Femur (tissue), 1 donor: ENCODE measurements at places on chromosomes 13 and 19.
A peak's percentile ranks its signal among the peaks of the same experiment; 100 is the strongest.

DNA sequence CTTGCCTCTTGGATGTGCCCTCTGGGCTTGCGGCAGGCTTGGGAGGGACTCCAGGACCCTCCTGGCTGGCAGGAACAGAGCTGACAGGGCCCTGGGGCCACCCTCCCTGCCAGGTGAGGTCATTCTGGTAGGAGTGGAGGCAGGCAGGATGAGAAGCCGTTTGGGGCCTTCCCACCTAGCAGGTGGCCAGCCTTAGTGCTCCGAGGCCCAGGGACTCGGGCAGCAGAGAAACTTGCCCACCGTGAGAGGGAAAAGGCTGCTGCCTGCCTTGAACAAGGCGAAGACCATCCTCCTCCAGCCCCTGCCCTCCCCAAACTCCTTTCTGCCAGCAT, 8.5 kb downstream of the RFX1 start:
- no peak for DNase-seq

DNA sequence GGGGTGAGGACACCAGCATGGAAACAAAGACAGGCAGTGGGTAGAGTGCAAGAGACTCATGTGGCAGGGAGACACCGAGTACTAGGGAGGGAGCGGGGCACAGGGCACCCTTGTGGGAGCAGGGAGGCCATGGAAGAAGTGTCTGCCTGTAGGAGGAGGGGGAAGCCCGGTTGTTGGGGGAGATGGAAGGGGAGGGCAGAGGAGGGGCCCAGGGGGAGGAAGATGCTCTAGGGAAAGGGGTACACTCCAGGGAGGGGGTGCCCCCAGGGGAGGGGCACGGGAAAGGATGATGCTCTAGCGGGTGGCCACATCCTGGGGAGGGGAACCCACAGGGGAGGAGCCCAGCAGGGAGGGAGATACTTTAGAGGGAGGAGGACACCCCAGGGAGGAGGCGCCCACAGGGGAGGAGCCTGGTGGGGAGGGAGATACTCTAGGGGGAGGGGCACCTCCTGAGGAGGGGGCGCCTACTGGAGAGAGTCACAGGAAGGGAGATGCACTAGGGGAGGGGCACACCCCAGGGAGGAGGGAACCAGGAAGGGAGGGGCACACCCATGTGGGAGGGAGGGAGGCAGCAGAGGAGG, 24.9 kb downstream of the CPAMD8 start:
- peak; percentile 23 for DNase-seq

- DNase-seq = peak; percentile 33
Measured at GRCh38 chr19:12794196-12794941, 3.1 kb downstream of the JUNB start.

- DNase-seq = no peak
Measured at GRCh38 chr13:80508031-80508430, 167.1 kb upstream of the SPRY2 start.

DNA sequence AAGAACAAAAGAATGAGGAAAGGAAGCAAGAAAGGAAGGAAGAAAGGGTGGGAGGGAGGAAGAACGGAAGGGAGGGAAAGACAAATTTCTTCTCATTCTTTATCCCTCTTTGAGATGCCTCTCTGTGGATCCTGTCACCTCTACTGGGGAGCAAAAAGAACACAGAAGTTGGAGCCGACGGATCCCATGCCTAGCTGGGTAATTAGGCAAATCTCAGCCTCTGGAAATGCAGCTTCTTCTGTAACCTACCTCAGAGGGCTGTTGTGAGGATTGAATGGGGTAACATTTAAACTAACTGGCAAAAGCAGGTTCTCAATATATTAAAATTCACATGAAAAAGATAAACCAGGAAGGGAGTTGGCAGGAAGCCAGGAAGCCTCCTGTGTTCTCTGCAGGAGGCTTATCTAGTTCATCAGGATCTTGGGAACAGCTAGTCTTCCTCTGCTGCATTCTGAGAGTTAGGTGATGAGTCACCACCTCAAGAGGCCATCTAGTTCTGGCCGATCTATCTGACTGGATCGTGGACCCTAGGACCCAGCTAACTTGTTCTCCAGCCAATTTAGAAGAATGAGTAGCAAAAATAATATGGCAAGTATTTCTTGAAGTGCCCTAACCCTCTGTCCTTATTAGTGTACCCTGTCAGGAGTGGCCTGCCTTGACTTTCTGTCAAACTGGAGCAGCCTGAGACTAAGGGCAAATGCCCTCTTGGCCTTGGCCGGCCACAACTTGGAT, 15.2 kb upstream of the CPB2 start:
- DNase-seq = no peak

DNA sequence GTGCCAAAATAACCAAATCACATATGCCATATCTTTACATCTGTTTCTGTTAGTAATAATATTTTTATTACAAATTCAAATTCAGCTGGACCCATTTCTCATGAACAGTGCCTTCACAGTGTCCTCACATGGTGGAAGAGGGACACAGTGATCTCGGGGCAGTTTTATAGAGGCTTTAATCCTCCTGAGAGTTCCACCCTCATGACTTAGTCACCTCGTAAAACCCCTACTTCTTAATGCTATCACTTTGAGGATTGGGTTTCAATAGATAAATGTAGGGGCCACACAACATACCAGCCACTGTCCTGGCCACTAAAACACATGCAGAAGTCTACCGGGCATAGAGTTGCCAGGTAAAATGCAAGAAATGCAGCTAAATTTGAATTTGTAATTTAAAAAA, 201.5 kb downstream of the MYO16 start:
- DNase-seq = no peak

DNA sequence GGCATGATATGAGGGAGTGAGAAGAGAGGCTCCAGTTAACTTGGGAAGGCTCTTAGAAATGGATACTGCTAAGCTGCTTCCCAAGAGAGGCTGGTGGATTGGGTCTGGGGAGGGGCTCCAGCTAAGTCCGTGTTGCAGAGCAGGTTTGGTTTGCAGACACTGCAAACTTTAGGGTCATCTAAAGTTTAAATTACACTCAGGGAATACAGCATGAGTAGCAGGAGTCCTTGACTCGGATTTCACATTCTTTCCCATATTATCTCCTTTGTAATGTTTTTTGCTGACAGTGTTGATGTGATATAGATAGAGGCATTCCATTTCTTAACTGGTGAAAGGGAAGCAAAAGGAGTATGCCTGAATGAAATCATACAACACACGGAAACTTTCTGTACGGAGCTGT, 31.9 kb downstream of the SGCG start:
- peak; percentile 26 for DNase-seq

DNA sequence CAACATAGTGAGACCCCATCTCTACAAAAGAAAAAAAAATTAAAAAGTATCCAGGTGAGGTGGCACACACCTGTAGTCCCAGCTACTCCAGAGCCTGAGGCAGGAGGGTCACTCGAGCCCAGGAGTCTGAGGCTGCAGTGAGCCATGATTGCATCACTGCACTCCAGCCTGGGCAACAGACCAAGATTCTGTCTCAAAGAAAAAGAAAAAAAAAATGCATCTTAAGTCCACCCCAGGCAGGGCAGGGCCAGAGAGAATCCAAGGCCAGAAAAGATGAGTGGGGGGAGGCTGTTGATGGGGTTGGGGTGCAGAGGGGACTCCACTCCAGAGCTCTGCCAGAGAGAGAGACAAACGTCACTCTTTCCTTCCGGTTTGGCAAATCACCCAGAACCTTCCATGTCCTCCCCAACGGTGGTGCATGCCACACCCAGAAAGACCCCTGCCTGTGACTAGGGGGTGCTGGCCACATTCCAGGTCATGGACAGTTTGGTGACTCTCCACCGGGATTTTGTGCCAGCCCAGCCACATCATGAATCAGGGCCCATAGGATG, 431 bp downstream of the FUT3 start:
- DNase-seq = no peak

DNA sequence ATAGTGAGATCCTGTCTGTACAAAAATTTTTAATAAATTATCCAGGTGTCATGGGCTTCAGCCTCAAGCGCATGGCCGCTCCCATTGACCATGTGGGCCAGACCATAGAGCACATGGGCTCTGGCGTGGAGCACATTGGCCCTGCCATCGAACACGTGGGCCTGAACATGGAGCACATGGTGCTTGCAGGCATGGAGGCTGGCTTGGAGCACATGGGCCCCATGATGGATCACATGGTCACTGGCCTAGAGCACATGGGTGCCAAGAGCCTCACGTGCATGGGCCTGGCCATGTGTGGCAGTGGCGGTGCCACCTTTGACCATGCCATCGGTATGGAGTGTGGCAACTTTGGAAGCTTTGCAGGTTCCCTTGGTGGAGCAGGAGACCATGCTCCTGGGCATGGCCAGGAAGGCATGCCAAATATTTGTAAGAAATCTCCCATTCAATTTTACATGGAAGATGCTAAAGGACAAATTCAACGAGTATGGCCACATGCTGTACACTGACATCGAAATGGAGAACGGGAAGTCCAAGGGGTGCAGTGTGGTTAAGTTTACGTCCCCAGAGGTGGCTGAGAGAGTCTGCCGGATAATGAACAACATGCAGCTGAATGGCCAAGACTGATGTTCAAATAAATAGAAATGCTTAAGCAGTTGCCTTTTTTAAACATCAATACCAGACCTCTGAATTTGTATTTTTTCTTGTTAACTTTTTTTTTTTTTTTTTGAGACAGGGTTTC, 21.3 kb upstream of the SLC1A5 start:
- DNase-seq = no peak

DNA sequence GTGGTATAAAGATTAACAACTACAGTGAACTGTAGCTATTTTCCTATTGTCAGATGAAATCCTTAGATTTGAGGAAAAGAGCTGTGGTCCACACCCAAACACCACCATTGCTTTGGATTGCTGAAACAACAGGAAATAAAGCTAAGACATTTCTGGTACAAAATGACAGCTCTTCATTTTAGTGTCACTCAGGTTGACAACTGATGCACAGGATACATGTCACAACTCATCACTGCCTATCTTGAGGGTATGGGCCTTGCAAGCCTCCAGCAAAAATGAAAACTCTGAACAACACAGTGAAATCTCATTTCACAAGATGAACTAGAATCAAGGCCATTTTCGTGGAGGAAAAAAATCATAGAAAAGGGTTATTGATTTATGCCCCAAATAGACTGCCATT, 339.7 kb downstream of the ITGBL1 start:
- DNase-seq = no peak
